ENCODE measurements at places on chromosomes 5 and 9.

DNA sequence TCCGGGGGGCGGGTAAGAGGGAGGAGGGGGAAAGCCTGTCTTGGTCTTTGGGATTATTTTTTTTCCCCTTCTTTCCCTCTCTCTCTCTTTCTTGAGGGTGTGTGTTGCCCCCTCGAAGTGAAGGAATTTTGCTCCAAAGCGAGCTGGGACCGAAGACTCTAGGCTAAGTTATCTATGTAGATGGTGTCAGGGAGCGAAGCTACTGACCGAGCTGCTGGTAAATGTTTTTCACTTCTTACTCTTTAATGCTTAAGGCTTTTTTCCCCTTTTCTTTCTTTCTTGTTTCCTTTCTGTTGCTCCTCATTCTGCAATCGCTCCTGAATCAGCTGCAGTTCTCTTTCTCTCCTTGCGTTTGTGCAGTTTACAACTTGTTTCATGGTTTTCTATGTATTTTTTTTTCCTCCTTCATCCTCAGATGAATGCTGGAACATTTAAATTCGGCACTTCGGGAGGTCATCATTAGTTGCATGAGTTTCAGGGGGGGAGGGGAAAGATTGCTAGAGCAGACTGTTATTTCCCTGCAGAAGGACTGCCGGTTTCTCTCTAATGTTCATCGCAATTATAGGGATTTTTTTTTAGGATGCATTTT, 1312.0 kb upstream of the WWC1 start:
- DNase-seq, result no peak

GRCh38 chr5:81936750-81937149, 35.1 kb upstream of the ATG10 start:
- no peak for DNase-seq

DNA sequence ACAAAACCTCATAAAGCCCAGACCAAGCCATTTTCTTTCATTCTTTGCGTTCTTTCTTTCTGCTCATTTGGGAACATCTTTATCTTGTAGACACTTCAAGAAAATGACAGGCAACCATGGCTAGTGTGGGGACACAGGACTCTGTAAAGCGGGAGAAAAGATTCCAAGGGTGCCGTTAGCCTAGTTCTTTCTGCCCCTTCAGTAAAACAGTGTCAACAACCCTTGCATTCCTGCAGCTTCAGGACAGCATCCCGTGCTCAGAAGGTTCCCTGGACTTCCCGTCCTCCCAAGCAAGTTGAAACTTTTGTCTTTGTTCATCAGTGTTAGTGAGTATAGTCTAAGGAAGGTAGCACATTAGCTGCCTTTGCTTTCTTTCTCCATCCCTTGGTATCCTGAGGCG, 41.9 kb downstream of the TAS2R1 start:
- no peak for DNase-seq

DNA sequence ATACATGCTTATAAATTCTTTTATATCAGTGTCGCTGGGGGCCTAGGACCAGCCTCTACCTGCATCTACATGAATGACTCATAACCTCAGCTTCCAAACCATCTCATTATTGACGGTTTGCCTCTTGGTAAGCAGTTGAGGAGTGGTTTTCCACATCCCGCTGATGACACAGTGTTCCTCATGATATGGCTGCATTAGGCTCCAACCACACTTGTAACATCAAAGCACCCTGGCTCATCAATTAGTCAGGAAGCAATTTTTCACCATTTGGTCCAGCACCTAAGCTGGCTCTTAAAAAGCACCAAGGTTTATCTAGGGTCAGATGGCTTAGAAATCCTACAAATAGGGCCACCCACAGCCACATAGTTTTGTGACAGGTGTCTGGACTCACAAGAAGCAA, 402.4 kb downstream of the ARHGEF28 start:
- peak; percentile 19 for DNase-seq

DNA sequence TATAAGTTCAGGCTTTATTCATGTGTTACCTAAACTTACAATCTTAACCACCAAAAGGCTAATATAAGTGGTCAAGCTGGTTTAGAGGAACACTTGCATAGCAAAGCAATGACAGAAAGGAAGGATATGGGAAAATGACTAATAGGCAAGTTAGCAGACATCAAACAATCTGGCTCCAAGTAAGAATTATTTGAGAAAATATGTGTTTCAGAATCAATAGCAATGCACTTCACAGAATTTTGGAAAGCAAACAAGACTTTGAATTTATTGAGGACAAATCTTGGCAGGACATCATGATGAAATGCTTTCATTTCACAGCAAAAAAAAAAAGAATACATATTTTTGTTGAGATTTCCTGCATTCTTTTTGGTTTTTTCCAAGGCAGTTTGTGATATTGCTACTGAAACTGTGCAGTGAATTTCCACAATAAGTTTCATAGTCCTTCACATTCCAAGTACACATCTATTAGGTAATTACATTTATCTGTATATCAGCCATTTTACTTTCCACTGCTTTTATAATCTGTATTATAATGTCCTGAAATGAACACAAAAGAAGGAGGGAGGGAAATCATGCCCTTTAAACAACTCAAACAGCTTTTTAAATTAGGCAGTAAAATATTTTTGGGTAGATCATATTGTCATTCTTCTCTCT, 417.9 kb downstream of the NR2F1-AS1 start:
- DNase-seq, result peak; percentile 90

- DNase-seq, result no peak
Observed at GRCh38 chr9:14961372-14962068, 51.3 kb upstream of the FREM1 start.

DNA sequence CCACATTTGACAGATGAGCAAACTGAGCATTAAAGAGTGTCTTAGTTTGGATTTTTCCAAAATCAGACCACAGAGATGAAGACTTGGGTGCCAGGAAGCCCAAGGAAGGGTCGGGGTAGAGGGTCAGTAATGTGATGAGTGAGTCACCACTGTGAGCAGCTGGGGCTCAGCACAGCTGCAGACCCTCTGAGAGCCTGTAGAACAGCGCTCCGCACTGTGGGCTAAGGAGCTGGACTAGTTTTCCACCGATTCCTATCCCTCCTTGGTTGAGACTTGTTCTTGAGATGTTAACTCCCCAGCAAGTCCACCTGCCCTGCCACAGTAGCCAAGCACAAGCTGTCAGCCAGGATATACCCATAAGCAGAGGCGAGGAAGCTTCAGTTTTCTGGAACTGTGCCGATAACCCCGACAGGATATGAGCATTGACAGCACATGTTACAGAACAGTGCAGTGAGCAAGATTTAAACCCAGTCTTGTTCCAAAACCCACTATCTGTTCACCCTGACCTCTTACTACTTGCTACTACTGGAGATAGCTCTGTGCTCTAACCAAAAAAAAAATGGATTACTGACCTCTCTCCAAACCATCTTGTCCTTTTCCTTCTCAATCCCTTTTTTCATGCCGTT, 31.8 kb downstream of the EGFLAM start:
- peak; percentile 9 for DNase-seq

- peak; percentile 51 for DNase-seq
Observed at GRCh38 chr9:129245276-129245675, 67.2 kb upstream of the IER5L start.

DNA sequence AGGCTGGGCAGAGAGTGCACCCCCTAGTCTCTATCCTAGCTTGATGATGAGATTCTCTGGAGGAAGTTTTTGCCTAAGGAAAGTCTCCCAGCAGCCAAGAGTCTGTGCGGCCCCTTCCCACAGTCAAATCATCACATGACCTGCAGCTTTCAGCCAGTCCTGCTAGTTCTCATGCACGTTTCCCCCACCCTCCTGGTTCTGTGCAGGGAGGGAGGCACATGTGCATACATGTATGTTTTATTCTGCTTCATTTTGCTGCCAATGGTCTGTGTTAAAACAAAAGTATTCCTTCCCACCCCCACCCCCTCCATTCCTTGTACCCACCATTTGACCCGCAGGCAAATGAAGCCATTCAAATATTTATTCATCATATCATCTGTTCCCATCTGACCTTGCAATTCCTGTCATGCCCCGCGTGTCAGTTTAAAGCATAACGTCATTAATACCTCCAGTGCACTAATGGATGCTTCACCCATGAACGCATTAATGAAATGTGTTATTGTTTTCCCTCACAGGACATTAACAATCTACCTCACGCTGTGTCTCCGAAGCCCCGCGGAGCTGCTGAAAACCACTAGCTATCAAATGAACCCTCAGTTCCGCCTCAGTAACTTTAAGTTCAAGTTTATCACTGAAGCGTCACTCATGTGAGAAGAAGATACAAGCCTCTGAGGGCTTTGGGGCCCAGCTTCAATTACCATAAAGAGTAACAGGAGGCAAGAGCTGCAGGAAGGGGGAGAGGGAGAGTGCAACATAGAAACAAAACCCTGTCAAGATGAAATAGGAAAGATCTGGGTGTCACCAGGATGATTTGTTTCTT, 139.6 kb downstream of the RASEF start:
- DNase-seq, result no peak

DNA sequence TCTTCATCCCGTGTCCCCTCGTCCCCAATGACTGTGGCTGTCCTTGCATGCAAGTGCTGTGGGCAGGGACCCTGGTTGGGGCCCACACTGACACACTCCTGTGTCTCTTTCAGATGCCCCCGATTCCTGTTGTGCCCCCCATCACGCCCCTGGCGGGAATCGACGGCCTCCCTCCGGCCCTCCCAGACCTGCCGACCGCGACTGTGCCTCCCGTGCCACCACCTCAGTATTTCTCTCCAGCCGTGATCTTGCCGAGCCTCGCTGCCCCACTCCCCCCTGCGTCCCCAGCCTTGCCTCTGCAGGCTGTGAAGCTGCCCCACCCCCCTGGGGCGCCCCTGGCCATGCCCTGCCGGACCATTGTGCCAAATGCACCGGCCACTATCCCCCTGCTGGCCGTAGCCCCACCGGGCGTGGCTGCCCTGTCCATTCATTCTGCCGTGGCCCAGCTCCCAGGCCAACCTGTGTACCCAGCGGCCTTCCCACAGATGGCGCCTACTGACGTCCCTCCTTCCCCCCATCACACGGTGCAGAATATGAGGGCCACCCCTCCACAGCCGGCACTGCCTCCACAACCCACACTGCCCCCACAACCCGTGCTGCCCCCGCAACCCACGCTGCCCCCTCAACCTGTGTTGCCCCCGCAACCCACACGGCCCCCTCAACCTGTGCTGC, 75.0 kb downstream of the WNK2 start:
- DNase-seq, result no peak

- no peak for DNase-seq
Observed at GRCh38 chr9:33297432-33297831, 7.1 kb downstream of the NFX1 start.

GRCh38 chr5:74977471-74977870, 74.9 kb downstream of the GCNT4 start:
- DNase-seq, result no peak

DNA sequence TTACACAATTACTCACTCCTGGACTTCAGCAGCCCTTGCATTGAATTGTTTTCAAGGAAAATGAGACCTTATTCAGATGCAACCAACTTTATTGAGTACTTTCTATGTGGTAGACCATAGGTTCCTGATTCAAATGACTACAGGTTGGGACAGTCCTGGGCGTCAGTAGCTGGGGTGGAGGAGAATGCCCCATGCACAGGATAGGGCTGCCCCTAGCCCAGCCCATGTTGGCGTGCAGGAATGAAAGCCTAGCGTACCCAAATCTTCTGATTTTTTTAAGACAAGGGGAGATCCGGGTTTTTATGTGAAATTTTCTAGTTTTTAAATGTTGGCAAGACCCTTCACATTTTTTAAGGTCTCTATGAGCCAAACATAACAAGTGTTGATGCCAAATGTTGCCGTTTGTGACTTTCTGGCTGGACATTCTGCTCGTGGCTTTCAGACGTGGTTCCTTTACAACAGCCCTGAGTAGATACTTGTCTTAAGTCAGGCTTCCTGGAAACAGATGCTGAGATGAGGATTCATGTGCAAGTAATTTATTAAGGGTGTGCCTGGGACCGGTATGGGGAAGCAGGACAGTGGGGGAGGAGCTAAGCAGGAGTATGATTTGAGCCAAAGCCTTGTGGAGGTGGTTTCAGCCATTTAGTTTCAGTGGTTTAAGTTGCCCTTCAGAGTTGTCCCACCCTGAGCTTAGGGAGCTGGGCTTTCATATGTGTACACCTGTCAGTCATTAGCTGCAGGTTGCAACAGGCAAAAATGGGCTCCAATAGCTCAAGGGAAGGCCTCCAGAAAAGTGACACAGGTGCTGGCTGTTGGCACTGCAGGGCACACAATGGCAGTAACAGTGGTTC, 154.1 kb downstream of the NTRK2 start:
- DNase-seq, result no peak

DNA sequence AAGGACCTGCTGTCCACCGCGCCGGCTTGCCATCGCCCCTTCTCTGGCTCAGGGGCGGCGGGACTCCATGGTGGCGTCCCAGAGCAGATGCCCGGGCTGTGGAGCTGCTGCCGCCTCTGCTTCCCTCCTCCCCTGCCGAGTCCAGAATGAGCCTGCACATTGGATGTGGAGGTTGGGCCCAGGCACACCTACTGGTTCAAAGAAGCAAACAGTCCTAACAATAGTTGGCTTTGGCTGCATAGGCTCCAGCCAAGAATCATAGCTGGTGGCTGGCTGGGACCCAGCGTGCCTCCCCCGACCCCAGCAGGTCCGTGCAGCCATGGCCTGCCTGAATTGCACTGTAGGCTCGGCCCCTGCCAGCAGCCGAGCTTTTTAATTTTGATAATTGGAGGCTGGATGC, 25.8 kb downstream of the ADAMTSL2 start:
- no peak for DNase-seq

DNA sequence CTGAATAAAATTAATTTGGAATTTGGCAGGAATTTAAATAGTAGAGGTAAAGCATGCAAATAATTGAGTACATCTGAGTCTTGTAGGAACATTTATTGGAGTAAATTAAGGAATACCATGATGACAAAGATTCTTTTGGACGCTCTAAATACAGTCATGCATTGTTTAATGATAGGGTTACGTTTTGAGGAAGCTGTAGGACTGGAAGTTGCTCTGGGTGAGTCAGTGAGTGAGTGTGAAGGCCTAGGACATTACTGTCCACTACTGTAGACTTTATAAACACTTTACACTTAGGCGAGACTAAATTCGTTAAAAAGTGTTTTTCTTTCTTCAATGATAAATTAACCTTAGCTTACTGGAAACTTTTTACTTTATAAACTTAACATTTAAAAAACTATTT, 113.0 kb downstream of the FAM170A start:
- DNase-seq, result no peak

GRCh38 chr5:174623433-174624019, 100.9 kb upstream of the MSX2 start:
- DNase-seq, result no peak

DNA sequence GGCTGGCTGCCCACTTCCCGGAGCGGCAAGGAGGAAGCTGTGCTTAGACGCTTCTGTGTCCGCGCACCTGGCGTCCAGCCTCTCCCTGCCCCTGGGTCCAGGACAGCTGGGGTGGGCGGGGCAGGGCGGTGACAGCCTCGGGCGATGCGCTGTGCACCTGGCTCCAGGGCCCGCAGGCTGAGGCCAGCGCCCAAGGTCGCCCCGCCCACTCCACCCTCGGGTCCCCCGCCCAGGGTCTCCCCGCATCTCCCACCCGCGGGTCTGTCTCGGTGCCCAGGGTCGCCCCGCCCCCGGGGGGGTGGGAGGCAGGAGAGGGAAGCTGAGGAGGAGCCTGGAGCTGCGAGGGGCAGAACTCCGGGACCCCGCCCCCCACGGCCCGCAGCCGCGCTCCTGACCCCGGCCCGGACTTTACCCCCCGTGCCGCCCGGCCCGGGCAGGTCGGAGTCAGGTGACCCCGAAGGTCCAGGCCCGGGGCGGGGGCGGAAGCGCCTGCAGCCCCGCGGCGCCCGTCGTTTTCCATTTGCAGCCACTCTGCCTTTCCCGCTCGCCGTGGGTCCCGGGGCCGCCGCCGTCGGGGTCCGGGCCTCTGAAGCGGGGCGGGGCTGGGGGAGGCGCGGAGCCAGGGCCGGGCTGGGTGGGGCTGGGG, at the start of gene ENTPD8:
Gene ENTPD8 (minus strand): TSS at position 69 of the 646 bp plus-strand sequence. CDS start 3,072 bp downstream, outside the sequence.
- DNase-seq, result no peak

Data from fibroblast of skin of right biceps (primary cell).